ENCODE measurements at places on chromosomes 16 and 17.

DNA sequence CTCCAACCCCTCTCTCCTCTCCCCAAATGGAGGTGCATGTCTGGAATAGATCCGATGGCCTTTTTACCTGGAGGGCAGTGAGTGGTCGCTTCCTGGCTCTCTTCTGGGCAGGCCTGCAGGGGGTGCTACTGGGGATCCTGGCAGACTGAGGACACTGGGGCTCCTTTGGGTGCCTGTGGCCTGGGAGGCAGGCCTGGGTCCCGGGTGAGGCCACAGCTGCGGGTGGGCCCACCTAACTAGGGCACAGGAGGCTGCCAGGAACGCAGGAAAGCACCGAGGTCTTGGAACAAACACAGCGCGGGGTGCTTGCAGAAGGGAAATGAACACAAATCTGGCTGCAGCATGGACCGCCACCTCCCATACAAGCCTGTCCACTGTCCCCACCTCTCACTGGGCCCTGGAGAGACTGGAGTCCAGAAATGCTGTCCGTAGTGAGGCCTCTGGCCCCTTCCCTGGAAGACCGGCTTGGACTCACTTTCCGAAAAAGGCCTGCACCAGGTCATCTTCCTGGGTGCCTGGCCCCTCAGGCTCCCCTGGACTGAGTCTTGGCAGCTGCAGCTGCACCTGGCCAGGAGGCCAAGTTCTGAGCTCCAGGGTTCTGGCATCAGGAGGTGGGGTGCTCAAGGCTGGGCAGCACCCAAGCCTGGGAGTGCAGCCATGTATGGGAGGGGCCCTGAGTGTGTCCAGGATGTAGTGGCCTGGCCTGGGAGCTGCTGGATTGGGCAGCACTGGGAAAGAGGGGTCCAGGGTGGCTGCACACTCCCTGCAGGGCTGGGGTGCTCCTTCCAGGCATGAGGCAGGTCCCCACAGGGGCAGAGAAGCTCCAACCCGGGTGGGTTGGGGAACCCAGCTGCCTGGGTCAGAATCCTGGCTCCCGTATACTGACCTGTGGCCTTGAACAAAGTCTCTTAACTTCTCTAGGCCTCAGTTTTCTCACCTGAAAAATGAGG lies 195.1 kb downstream of the IRF8 start:
- no peak for DNase-seq

DNA sequence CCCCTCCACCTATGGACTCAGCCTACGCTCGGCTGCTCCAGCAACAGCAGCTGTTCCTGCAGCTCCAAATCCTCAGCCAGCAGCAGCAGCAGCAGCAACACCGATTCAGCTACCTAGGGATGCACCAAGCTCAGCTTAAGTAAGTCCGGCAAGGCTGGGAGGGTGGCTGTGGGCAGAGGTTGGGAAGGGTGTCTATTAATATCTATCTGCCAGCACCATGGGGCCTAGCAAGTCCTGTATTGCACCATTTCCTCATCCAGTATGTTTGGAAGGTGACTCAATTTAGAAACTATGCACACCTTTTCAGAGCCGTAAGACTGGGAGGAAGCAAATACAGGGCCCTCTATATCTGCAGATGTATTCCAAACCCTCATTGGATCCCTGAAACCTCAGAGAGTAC lies 45.0 kb upstream of the ARHGAP44 start:
- DNase-seq = no peak

GRCh38 chr16:50696575-50697420 lies 3.4 kb downstream of the NOD2 start:
- peak; percentile 30 for DNase-seq

GRCh38 chr17:45385331-45385997 lies 47.2 kb downstream of the ARHGAP27 start:
- DNase-seq = peak; percentile 86

DNA sequence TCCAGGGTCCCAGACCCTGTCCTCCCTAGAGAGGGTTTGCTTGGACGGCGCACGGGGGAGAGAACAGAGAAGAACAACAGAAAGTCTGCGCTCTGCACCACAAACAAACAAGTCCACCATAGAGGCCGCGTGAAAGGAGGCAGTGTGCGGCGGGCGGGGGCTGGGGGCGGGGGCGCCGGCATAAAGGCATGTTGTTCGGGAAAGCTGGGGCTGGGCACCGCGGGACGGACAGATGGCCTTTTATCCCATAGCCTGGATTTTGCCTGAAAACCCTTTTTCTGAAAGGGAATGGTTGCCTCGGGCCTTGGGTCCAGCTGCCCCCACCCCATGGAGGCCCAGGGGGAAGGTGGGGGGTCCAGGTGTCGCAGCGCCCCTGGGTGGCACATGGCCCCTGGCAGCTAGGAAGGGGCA lies 26.0 kb downstream of the FA2H start:
- DNase-seq = no peak

DNA sequence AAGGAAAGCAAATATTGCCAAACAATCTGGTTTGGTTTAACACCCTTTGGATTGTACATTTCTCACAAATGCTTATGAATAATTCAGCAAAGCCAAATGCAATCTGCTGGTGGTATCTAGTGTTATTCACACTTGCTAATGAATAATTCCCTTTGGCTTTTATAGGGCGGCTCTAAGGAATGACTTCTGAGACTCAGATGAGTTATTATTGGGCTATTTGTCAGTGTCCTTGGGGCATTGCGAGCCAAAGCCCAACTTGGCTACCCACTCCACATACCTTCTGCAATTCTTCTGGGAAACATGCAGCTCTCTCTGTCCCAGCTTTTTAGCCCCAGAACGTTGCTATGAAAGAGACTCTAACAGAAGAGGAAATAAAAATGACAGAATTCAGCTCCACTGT lies 41.1 kb downstream of the FTO start:
- no peak for DNase-seq

Measured in activated CD4-positive, alpha-beta T cell treated with anti-CD3 and anti-CD28 coated beads for 1 hour (primary cell).